ENCODE measurements at places on chromosomes 4 and X.

DNA sequence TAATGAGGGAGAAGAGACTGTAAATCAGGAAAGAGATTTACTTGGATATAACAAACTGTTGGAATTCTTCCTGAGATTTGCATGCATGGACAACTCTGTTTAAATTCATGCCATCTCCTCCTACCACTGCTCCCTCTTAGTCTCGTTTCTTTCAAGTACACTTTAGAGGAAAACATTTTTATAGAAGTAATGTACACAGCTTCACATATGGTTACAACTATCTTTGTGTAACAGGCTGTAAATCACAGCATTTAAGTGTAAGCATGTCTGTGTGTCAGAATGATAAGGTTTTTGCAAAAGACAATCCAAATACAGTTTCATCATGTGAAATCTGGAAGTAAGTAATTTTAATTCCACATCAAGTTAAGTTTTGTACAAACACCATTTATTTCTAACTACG lies 21.5 kb upstream of the ENPEP start:
- DNase-seq, result no peak
- no peaks in the 10 kb centered on the region for H3K27me3 ChIP-seq
- no peak overlapping the region for H3K27ac ChIP-seq
- H3K4me1 ChIP-seq, result no peaks in the 10 kb centered on the region
- H3K36me3 ChIP-seq, result no peaks in the 10 kb centered on the region

DNA sequence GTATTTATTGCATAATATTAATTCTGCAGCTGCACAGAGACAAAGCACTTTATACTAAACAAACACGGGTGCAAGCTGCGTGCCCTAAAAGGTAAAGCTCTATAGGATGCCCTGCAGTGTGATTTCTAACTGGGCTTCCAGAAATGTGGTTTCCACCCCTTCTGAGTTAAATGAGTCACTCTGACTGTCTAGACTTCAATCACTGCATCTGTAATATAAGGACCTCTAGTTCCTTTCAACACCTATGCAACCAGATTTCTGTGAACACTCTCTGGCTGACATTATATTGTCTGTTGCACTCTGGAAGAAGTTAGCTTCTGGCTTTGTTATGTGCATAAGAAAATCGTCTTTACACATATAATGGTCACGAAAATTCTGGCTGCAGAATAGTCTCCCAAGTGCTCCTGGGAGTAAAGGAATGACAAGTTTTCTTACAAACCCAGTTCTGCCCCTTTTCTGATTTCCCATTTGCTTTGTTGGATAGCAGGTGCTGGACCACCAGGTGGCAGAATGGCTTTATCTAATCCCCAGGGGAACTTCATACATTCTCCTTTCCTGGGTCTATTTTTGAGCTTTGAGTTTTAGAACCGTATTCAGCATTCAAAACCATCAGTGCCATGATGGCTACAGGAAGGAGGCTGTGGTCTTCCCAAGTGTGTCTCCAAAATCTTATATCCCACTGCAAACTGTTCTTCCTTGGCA lies 842.2 kb downstream of the STIM2 start:
- no peaks in the 10 kb centered on the region for H3K4me1 ChIP-seq
- no peaks in the 10 kb centered on the region for H3K36me3 ChIP-seq
- DNase-seq, result no peak
- H3K27ac ChIP-seq, result no peak overlapping the region
- no peaks in the 10 kb centered on the region for H3K27me3 ChIP-seq
- H3K4me3 ChIP-seq, result no peak overlapping the region

DNA sequence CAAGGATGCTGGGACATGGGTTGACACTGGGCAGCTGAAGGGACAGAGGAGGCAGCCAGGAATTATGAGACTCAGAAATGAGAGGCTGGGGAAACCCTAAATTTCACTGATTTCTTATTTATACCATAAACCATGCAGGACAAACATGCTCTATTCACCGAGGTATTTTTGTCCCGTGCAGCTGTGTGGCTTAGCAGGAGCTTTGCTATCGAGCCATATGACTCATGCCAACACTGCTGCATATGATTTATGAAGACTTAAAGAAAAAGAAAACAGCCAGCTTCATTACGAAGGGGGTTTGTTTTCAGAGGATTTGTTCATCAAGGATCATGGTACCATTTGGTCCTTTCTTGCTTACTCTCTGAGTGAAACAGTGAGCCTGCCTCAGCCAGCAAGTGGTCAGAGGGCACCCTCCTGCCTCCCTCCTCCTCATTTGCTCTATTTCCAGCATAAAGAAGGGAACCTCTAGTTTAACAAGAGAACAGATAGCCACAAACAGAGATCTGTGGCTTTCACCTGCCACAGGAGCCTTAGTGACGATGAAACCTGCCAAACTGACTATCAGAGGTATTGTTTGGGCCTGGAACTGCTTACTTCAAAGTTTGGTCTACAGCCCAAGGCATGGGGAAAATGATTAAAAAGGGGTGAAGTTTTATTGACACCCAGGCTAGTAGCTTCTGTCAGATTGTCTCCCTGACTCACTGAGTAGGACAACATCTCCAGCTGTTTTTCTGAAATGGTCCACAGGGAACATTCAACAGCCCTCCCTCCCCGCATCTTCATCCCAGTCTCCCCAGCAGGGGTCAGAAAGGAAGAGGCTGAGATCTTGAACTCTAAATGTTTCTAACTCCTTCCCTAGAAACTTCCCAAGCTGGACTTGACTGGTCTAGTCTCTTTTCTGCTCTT lies 80.1 kb upstream of the MAML3 start:
- no peak overlapping the region for H3K4me3 ChIP-seq
- DNase-seq, result no peak
- H3K4me1 ChIP-seq, result no peaks in the 10 kb centered on the region
- no peaks in the 10 kb centered on the region for H3K36me3 ChIP-seq
- no peaks in the 10 kb centered on the region for H3K27me3 ChIP-seq
- no peak overlapping the region for H3K27ac ChIP-seq

- no peaks in the 10 kb centered on the region for H3K4me1 ChIP-seq
- DNase-seq, result no peak
- H3K27me3 ChIP-seq, result no peaks in the 10 kb centered on the region
- no peak overlapping the region for H3K27ac ChIP-seq
- H3K4me3 ChIP-seq, result no peak overlapping the region
- H3K36me3 ChIP-seq, result no peaks in the 10 kb centered on the region
Observed at GRCh38 chr4:110994781-110995180, 371.9 kb upstream of the PITX2 start.

- H3K36me3 ChIP-seq, result no peaks in the 10 kb centered on the region
- H3K4me1 ChIP-seq, result no peaks in the 10 kb centered on the region
- no peak overlapping the region for H3K27ac ChIP-seq
- no peak for DNase-seq
Observed at GRCh38 chr4:137967480-137968190, 274.5 kb downstream of the SLC7A11 start.

- no peaks in the 10 kb centered on the region for H3K36me3 ChIP-seq
- no peak overlapping the region for H3K4me3 ChIP-seq
- DNase-seq, result no peak
- H3K27me3 ChIP-seq, result no peaks in the 10 kb centered on the region
- no peak overlapping the region for H3K27ac ChIP-seq
Observed at GRCh38 chr4:1898681-1899080, 27.5 kb downstream of the NSD2 start.

DNA sequence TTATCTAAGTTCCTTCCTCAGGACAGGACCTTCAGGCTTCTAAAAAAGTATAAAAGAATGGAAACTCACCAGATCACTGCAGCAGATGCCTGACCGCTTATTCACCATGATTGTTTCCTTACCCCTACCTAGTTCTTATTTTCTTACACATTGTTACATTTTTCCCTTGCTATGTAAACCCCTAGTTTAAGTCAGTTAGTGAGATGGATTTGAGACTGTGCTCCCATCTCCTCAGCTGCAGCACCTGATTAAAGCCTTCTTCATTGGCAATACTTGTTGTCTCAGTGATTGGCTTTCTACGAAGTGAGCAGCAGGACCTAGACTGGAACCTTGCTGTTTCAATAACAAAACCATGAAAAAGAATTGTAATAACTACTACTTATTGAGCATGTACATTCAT lies 4.7 kb downstream of the SPARCL1 start:
- no peaks in the 10 kb centered on the region for H3K36me3 ChIP-seq
- no peak overlapping the region for H3K4me3 ChIP-seq
- no peaks in the 10 kb centered on the region for H3K4me1 ChIP-seq
- H3K27me3 ChIP-seq, result no peaks in the 10 kb centered on the region

DNA sequence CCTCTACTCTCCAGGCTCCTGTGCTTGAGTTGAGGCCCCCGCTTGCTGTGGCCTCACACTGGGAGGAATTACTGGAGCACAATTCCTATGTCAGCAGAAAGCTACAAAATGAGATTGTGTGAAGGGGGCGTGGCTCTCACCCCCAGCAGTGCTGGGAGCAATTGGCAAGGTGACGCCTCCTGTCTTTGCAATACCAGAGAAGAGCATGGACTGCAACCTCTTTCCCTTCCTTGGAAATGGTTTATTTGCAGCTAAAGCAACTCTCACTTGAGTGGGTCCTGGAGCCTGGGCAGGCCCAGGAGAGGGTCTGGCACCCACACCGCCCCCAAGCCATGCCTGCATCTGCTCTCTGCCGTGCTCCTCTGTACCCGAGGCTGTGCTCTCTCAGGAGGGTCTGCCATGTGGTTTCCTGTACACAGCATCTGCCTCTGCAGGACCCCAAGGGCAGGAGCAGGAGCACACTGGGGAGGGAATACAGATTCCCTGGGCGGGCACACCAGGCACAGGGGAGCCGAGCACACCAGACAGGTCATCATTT lies 32.9 kb upstream of the HGFAC start:
- H3K4me1 ChIP-seq, result no peaks in the 10 kb centered on the region
- H3K4me3 ChIP-seq, result no peak overlapping the region
- H3K27me3 ChIP-seq, result no peaks in the 10 kb centered on the region
- peak; percentile 13 for DNase-seq
- H3K27ac ChIP-seq, result no peak overlapping the region

- H3K27me3 ChIP-seq, result no peaks in the 10 kb centered on the region
- H3K27ac ChIP-seq, result no peak overlapping the region
- H3K4me3 ChIP-seq, result no peak overlapping the region
- no peaks in the 10 kb centered on the region for H3K4me1 ChIP-seq
- H3K36me3 ChIP-seq, result no peaks in the 10 kb centered on the region
Observed at GRCh38 chr4:37599092-37599790, 86.9 kb downstream of the RELL1 start.

DNA sequence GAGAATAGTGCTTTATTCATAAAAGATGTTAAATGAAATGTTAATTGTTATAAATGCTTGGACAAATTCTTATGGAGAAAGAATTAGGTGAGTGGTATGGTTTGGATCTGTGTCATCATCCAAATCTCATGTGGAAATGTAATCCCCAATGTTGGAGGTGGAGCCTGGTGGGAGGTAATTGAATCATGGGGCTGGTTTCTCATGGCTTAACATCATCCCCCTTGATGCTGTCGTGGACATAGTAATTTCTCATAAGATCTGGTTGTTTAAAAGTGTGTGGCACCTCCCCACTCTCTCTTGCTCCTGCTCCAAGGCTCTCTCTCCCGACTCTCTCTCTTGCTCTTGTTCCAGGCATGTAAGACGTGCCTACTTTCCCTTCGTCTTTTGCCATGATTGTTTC lies 22.5 kb downstream of the GYPE start:
- no peak overlapping the region for H3K27ac ChIP-seq
- no peaks in the 10 kb centered on the region for H3K4me1 ChIP-seq
- H3K4me3 ChIP-seq, result no peak overlapping the region
- H3K36me3 ChIP-seq, result no peaks in the 10 kb centered on the region
- no peak for DNase-seq

- no peak overlapping the region for H3K4me3 ChIP-seq
- no peak for DNase-seq
- H3K27ac ChIP-seq, result no peak overlapping the region
Observed at GRCh38 chrX:136588036-136588435, 56.0 kb downstream of the VGLL1 start.

- H3K27ac ChIP-seq, result no peak overlapping the region
- no peaks in the 10 kb centered on the region for H3K36me3 ChIP-seq
- H3K27me3 ChIP-seq, result no peaks in the 10 kb centered on the region
- no peak for DNase-seq
Observed at GRCh38 chr4:21571100-21571499, 377.5 kb downstream of the KCNIP4 start.

- no peak overlapping the region for H3K4me3 ChIP-seq
- no peaks in the 10 kb centered on the region for H3K27me3 ChIP-seq
- H3K4me1 ChIP-seq, result peaks cover 6% of the 10 kb centered on the region
- DNase-seq, result no peak
Observed at GRCh38 chr4:163500586-163500985, 6.1 kb downstream of the TMA16 start.

DNA sequence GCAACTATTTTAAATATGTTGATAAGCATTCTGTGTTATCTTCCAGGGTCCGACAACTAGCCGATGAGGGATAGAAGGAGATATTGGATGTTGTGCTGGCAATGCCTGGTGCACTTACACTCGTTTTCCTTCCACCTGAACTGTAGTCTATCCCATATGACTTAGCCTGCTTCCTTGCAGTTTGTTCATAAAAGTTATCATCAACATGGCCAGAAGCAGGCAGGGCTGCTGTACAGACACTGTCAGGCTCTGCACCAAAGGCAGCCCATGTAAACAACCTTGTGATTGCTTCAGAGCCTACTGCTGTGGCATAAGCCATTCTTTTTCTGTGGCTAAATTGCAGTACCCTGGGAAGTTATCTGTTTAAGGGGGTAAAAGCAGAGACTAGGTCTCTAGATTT lies 1.6 kb downstream of the MAPK10 start:
- H3K4me3 ChIP-seq, result no peak overlapping the region
- no peaks in the 10 kb centered on the region for H3K36me3 ChIP-seq
- DNase-seq, result no peak
- no peak overlapping the region for H3K27ac ChIP-seq
- H3K4me1 ChIP-seq, result no peaks in the 10 kb centered on the region
- H3K27me3 ChIP-seq, result no peaks in the 10 kb centered on the region

GRCh38 chrX:20500171-20500865 lies 233.6 kb upstream of the RPS6KA3 start:
- no peaks in the 10 kb centered on the region for H3K36me3 ChIP-seq
- no peak overlapping the region for H3K4me3 ChIP-seq
- H3K27me3 ChIP-seq, result no peaks in the 10 kb centered on the region

GRCh38 chrX:39174772-39175417 lies 373.6 kb downstream of the MID1IP1 start:
- H3K4me1 ChIP-seq, result no peaks in the 10 kb centered on the region
- peak overlapping the region; percentile 62 for H3K27ac ChIP-seq

- H3K4me1 ChIP-seq, result no peaks in the 10 kb centered on the region
- no peaks in the 10 kb centered on the region for H3K36me3 ChIP-seq
- H3K27ac ChIP-seq, result no peak overlapping the region
Observed at GRCh38 chr4:2177443-2178093, 64.4 kb downstream of the HAUS3 start.

DNA sequence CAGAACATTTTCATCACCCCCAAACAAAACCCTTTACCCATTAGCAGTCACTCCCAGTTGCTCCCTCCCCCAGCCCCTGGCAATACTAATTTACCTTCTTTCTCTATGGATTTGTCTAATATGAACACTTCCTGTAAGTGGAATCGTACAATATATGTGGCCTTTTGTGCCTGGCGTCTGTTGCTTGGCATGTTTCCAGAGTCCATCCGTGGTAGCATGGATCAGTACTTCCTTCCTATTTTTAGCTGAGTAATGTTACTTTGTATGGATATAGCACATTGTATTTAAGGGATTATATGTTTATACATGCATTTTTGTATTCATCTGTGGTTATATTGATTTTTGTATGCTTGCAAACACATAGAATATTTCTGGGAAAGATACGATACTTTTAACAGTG lies 48.2 kb downstream of the PPEF1 start:
- no peaks in the 10 kb centered on the region for H3K36me3 ChIP-seq
- DNase-seq, result no peak
- H3K4me1 ChIP-seq, result no peaks in the 10 kb centered on the region
- no peaks in the 10 kb centered on the region for H3K27me3 ChIP-seq
- no peak overlapping the region for H3K4me3 ChIP-seq

- no peak overlapping the region for H3K4me3 ChIP-seq
- H3K27ac ChIP-seq, result no peak overlapping the region
- H3K36me3 ChIP-seq, result no peaks in the 10 kb centered on the region
- DNase-seq, result no peak
- no peaks in the 10 kb centered on the region for H3K27me3 ChIP-seq
- H3K4me1 ChIP-seq, result no peaks in the 10 kb centered on the region
Observed at GRCh38 chr4:156456830-156457229, 503.2 kb upstream of the CTSO start.

Data from Peyer's patch (tissue), 4 donors.